ENCODE measurements at places on chromosomes 16 and 17.
A peak's percentile ranks its signal among the peaks of the same experiment; 100 is the strongest.

DNA sequence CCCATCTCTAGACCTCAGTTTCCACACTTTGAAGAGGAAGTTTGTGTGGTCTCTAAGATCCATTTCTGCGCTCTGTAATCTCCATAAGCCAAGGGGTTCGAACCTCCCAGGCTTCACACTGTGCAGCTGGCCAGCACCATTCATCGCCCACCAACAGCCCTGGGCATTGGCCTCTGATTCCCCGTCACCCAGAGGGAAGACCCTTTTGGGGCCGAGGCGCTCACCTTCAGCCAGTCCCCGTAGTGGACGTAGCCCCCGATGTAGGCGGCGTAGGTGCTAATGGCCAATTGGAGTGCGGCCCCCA is 678 bp downstream of the TMEM101 start:
- no peak for DNase-seq

DNA sequence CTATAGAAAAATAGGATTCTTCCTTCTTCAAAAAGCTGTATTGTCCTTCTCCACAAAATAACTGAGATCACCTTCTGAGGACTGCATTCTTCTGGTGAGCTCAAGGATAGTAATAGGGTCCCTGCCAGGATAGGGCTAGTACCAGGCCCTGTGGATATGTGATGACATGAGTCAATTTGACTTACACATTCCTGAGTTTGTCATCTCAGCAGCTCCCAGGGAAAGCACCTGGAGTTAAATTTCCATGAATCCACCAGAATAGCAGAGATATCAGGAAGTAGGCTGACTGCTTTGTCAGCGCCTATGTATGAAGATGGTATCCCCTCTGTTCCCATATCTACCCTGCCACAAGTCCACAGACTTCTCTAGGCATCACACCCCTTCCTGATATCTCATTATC is 225.8 kb downstream of the PMP22 start:
- DNase-seq = no peak

DNA sequence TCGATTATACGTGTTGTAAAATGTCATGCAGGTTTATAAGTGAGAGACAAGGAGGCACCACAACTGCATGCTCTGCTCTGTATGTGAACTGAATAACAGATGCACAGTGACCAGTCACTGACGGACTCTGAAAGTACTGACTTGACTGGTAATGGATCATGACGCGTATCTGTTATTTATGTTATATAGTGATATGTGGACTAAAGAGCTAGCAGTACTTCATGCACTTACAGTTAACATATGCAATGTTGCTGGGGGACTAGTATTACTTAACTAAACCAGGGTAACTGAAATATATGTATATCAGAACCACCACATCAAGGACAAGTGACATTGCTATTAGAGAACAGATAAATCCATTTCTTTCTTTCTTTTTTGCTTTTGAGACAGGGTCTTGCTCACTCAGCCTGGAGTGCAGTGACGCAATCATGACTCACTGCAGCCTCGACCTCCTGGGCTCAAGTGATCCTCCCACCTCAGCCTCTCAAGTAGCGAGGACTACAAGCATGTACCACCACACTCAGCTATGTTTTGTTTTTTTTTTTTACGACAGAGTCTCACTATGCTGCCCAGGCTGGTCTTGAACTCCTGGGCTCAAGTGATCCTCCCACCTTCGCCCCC is 17.2 kb downstream of the COIL start:
- no peak for DNase-seq

DNA sequence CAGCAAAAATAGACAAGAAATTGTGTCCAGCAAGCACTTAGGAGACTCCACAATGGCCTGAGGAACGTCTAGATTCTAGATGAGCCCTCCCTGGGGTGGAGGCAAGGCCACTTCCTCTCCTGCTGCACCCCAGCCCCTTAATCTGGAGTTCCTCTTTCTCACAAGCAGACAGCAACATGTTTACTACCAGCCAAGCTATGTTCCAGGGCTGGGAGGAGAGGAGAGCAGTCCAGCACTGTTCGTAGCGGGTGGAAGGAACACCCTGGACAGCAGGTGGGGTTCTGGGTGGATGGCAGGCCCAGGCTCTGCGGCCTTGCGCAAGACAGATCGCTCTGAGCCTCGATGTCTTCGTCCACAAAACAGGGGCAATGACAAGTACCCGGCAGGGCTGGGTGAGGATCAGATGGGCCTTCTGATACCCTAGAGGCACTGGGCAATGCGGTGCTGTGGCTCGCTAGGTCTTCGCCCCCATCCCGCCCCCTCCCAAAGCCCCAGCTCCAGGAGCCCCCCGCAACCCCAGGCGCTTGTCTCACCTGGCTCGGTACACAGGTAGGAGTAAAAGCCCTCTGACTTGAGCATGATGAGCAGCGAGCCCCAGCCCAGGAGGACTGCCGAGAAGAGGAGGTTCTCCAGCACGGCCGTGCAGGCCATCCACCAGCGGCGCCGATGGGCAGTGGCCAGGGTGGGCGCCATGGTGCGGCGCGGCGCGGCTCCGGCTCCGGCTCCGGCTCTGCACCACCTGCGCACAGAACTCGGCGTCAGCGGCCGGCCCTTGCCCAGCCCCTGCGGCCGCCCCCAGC is 1.3 kb downstream of the SLC43A2 start:
- no peak for DNase-seq

- no peak for DNase-seq
These were observed 1508.2 kb downstream of the CDH11 start for GRCh38 chr16:63613701-63614100.

DNA sequence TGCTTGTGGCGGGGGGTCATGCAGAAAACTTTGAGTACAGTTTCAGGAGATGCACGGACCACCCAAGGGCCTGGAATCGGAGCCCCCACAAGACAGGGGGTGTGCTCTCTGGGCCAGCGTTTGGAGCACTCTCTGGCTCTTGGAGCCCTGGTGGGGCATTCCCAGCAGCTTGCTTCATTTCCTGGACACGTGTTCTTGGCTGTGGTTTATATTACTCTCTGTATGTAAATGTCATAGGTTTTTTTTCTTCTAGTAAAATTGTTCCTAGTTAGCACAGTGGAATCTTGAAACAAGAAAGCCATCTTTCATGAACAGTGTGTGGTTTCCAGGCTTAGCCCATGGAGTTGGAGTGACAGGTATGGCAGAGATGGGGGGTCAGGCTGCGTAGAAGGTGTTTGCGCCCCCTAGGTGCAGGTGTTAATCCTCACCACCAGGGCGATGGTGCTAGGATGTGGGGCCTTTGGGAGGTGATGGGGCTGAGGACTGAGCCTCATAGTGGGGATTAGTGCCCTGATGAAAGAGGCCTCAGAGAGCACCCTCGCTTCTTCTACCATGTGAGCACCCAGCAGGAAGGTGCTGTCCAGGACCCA is 79.8 kb downstream of the JPH3 start:
- peak; percentile 64 for DNase-seq

GRCh38 chr16:56915336-56916119 is 16.4 kb upstream of the HERPUD1 start:
- DNase-seq = peak; percentile 67

- DNase-seq = peak; percentile 51
These were observed 119.5 kb downstream of the AATF start for GRCh38 chr17:37068266-37068665.

DNA sequence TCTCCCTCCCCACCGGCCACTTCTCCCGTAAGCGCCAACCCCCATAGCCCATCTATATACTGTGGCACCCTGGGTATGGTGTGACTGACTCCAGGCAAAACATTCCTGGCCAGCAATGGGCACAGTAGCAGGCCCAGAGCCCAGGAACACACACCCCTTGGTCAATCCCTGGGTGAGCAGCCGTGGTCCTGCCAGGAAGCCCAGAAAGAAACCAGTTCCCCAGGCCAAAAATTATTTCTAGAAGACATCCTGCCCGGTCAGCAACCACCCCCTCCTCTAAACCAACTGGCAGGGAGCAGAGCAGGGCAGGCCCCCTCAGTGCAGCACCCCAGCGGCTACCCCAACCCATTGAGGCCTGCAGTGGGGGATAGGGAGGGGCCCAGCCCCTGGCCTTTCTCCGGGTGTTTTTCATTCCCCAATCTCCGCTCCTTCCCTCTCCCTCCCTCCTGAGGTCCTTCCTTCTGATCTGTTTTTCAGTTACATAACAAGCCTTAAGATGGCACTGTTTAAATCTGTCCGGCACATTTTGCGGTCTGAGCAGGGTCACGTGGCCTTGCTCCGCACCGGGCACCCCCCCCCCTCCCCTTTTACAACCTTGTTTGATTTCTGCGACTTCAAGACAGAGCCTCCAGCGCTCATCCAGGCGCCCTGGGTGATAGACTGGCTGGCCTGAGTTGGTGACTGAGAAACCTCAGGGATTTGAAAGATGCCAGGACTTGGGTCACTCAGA is 2.0 kb downstream of the NPTX1 start:
- DNase-seq = no peak

DNA sequence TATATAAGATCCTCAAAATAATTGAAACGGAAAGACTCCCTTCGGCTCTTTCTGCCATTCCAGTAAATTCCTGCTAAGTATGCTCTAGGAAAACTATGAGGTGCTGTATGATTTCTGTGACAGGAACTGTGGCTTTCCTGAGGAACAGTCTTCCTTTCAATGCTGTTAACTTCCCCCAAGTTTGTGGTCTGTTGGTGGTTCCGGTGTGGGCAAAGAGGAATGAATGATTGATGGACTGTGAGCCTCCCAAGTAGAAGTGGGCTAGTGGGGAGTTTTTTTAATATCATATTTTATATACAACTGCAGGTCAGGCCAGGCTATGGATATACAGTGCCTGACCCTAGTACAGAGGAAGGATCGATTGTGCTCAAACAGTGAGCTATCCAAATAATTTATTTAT is 560.7 kb upstream of the RBFOX1 start:
- DNase-seq = no peak

- no peak for DNase-seq
These were observed 13.6 kb downstream of the CHD9 start for GRCh38 chr16:53068423-53068833.

GRCh38 chr16:89600956-89601355 is 12.5 kb upstream of the DPEP1 start:
- DNase-seq = no peak

All from femur (tissue), 1 donor.